ENCODE measurements at places on chromosomes 13 and 19.

- no peak for DNase-seq
These were observed 31.0 kb downstream of the SLAIN1 start for GRCh38 chr13:77728265-77729125.

GRCh38 chr13:112947796-112948195 is 21.2 kb upstream of the MCF2L start:
- DNase-seq, result no peak

DNA sequence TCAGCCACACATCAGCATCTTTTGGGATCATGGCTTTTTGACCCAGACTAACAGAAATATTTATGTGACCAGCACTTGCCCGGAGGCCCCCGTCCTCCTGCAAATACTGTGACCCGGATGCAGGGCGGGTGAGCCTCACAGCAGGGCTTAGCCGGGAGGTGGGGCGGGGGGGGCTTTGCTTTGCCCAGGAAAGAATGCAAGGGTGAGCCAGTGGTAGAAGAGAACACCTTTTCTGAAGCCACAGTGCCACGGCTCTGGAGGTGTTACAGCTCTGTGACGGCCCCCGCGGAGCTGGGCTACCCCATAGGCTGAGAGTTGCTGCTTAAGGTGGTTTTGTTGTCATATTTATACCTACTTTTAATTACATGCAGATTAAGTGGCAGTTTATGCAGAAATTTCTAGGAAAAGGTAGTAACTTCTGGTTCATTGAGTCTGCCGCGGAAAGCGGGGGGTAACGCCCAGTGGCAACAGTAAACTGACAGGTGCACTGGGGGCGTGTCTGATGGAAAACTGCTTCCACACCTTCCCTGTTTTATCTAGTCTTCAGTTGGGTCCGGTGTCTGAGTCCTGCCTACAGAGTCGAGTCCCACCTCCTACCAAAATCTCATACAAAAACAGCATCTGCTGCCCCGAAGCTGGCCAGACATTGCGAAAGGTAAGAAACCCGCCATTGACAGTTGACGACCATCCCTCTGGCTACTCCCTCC is 187.9 kb downstream of the TEX29 start:
- no peak for DNase-seq

DNA sequence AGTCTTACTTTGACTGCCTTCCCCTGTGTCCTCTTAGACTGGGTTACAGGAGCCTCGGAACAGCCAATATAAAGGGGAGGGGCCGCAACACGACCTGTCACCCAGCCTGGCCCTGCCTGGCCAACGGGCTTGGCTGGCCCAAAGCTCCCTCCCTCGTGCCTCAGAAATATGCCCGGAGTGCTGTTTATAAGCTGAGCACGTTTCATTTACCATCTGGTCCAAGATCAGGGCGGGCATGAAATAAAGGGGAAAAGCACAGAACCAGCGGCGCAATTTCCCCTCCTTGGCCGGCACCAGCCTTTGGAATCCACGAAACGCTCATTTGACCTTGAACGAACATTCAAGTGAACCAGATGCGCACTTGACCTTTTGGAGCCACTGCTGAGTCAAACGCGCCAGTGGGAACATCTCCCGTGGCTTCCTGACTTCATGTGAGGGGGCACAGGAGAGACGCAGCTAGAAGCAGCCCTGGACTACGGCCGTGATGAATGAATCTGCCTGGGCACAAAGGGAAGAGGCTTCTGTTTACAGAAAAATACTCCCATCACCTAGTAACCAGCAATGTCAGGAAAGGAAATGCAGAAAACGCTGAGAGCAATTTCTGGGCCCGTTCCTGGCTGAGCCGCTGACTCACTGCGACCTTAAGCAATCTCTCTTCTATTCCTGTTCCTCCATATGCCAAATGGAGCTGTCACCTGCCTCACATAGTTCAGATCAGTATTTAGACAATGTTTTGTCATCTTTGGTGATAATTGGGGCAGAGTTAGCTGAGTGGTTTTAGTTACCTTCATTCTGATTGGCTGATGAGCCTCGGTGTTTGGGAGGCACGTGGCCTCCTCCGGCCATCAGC is 53.3 kb downstream of the RFX2 start:
- peak; percentile 61 for DNase-seq

GRCh38 chr13:30463787-30464495 is 1.8 kb downstream of the HMGB1 start:
- peak; percentile 77 for DNase-seq

DNA sequence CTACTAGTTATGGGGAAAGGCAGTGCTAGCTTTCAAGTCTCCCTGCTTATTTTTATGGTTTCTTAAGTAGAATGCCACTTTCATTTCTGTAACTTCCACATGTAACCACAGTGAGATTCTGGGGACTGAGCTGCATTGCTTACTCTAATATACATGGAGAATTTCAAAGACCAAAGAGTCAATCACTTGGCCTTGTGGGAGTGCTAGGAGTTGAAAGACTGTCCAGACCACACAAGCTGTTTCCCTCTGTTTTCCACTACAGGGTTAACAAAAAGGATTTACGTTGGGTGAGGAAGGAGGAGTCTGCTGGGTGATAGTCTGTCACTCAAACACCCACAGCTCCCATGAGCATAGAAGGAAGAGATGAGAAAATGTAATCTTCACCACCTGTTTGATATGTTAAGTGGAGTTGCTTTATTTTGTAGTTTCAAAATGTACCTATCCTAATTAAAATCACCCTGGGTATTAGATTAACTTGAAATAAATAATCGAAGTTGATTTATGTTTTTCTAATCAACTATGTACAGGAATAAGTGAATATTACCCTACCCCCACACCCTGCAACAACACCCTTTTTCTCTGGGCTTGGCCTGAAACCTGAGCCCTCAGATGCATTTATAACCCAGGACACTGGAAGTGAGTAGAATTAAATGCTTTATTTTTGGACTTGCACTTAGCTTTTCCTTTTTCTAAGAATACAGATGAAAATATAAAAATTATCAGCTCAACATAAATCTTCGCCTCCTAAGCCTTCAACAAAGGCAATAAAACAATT is 225.8 kb upstream of the SLC10A2 start:
- DNase-seq, result no peak

Measured in nucleus accumbens (tissue), 56 donors.